HTR-8/SVneo (cell line): ENCODE measurements at places on chromosomes 4 and X.

- DNase-seq, result no peak
These were observed 193.0 kb upstream of the LCORL start for GRCh38 chr4:18214411-18215055.

DNA sequence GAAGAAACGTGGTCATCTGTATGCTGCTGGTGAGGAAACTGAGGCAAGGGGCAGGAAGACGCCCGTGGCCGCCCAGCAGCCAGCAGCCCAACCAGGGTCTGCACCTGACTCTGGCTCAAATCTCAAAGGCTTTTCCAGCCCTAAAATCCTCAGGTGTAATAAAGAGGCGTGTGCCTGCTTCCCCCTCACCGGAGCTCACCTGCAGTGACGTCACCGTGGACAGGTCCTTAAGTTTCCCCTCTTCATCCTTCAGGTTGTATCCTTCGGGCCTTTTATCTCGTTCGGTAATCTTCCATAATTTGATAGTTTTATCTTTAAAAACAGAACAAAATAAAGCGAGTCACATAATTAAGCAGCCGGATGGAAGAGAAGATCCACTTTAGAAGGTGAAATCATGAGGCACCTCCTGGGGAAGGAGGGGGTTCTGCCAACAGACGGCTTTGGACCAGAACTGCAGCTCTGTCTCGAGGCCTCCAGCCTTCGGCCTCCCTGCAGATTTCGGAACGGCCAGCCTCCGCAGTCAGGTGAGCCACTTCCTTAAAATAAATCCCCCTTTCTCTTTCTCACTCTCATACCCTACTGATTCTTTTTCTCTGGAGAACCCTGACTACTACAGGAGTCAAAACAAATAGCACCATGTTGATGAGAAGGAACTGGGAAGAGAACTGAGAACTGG, 96.7 kb downstream of the PPP2R2C start:
- no peak for DNase-seq

- DNase-seq, result no peak
These were observed 78.4 kb downstream of the CCNG2 start for GRCh38 chr4:77235289-77235854.

- no peak for DNase-seq
These were observed 78.5 kb downstream of the SCLT1 start for GRCh38 chr4:129014566-129015509.

- no peak for DNase-seq
These were observed 21.0 kb downstream of the MAN2B2 start for GRCh38 chr4:6595897-6596537.

GRCh38 chr4:26174027-26174426, 146.8 kb upstream of the RBPJ start:
- no peak for DNase-seq

- DNase-seq, result no peak
These were observed 12.9 kb downstream of the PALLD start for GRCh38 chr4:168509786-168510185.

GRCh38 chr4:48047896-48048295, 31.3 kb downstream of the NIPAL1 start:
- DNase-seq, result no peak

- DNase-seq, result no peak
These were observed 34.0 kb downstream of the UTP14A start for GRCh38 chrX:129939986-129940385.

DNA sequence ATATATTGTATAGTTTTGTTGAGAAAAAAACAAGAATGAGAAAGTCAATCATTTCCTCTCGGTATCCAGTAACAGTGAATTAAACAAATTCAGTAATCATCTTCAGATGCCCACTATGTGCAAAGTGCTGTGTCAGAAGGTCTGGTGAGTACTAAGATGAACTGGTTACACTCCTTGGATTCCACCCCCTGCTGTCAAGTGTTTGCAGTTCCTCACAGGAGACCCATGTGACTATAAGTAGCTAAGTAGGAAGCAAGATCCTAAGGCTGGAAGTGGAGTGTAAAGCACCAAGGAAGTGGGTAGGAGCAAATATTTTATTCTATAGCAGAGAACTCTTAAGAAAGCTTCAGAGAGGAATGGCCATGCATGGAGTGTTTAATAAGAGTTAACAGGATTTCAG, 73.6 kb downstream of the SNX25 start:
- no peak for DNase-seq

- no peak for DNase-seq
These were observed 94.2 kb downstream of the CBLL2 start for GRCh38 chrX:22366906-22367305.

- no peak for DNase-seq
These were observed 14.4 kb downstream of the CCDC110 start for GRCh38 chr4:185457136-185457535.

- DNase-seq, result no peak
These were observed 20.6 kb downstream of the FAM47E start for GRCh38 chr4:76272073-76272472.

DNA sequence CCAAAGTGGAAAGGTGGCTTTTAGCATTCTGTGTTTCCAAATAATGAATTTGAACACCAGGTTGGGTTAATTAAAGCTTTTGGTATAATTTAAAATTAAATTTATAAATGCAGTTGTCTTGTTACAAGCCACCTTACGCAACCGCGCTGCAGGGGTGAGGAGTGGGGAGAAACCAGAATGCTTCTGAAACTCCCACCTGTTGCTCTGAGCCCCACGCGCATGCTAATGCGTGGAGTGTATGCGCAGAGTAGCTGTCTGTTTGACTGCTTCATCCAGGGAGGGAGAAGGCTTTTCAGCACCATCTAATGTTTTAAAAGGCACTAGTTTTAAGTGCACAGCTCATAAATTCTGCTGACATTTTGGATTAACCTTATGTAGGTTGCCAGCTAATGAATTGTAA, 12.5 kb downstream of the OGT start:
- no peak for DNase-seq

DNA sequence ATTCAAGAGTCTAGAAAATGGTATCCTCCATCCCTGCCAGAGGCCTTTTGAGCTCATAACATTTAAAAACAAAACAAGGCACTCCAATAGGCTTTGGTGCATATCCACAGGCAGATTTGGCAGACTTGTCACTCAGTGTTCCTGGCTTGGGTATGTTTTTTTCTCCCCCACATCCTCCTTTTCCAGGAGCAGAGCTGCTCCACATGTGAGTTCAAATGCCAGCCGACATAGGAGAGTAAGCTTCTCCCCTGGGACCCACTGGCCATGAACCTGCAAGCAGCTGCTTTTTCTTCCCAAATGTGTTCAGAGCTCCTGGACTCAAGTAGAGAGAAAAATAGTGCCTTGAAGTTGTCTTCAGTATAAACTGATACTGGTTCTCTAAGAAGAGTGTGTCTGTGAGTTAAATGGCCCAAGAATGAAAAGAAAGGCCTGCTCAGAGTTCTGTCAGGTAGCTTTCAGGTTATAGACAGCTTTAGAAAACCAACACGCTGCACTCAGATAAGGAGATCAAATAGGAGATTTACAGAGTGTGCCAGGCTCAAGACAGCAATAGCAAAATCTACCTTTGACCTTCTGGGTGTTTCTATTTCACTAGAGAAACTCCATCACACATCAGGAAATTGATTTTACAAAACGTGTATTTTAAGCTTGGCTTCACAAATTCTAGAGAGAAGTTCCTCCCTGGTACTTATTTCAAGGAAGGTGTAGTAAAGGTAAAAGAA, 162.5 kb upstream of the GALNT7 start:
- no peak for DNase-seq

GRCh38 chr4:122831515-122832196, 5.0 kb downstream of the FGF2 start:
- DNase-seq, result no peak

DNA sequence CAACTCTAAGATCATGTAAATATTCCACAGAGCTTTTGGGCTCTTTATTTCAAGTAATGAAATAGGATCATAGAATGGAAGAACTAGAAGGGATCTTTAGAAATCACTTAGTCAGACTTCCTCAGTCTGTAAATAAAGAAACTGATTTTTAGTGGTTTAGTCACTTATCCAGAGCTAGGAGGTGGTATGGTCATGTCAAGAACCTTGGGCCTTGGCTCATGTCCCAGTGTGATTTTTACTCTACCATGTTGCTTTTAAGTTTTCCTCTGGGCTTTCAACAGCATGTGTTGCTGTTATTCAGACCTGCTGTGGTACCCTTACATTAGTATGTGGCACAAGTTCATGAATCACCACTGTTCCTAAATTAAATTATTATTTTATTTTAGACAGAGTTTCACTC, 184.9 kb downstream of the FRAS1 start:
- DNase-seq, result no peak

DNA sequence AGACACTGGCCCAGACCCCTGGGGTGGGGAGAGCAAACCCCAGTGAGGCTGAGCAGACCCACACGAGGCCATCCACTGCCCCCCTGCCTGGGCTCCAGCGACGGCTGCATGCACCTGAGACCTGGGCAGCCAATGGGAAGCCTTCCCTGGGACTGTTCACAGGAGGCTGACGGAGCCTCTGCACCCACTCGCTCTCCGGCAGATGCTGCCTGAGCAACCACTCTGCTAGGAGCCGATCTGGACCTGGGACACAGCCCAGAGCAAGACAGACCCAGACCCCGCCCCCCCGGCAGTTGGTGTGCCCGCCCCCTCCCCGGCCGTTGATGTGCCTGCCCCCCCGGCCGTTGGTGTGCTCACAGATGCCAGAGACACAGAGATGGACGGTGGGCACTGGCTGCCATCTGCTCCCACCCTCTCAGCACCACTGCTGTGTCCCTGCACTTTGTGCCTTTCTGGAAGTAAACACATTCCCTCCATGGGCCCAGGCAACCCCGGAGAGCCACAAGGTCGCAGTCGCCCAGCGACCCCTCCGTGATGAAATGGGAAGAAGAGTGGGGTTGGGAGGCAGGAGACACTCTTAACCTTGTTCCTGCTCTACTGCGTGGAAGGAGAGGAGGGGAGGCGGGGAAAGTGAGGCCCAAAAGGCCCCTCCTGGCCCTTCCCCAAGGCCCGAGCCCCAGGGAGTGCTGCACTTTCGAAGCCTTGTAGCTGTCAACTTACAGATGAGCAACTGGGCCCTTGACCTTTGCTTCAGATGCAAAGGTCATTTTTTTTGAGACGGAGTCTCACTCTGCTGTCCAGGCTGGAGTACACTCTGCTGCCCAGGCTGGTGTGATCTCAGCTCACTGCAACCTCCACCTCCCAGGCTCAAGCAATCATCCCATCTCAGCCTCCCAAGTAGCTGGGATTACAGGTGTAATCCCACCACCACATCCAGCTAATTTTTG, 62.0 kb downstream of the ZFYVE28 start:
- DNase-seq, result no peak

DNA sequence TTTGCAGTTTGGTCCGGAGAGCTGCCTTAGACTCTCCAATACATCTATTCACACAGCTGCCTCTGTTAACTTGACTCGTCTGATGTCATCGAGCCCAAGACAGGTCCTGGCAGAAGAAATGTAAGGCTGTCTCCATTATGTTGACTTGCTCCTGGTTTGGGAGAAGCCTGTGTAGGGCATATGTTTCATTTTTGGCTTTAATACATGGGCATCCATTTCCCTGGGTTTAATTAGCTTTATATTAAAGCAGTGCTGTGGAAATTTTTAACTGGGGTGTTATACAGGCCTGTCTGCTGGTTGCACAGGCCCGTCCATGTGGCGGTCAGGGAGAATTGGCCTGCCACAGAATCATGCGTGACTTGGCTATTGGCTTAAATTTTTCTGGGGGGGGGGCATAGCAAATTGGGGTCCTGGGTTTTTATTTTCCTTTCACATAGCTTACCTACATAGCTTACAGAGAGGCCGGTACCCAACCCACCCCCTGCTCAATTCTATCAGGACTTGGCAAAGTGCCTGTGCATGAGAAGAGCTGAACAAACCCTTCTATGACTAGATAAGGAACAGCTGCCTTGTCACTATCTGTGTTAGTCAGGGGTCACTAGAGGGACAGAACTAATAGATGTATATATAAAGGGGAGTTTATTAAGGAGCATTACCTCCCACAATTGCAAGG, 123.5 kb upstream of the WDR1 start:
- no peak for DNase-seq

- no peak for DNase-seq
These were observed 614.5 kb downstream of the TMA16 start for GRCh38 chr4:164108971-164109370.

DNA sequence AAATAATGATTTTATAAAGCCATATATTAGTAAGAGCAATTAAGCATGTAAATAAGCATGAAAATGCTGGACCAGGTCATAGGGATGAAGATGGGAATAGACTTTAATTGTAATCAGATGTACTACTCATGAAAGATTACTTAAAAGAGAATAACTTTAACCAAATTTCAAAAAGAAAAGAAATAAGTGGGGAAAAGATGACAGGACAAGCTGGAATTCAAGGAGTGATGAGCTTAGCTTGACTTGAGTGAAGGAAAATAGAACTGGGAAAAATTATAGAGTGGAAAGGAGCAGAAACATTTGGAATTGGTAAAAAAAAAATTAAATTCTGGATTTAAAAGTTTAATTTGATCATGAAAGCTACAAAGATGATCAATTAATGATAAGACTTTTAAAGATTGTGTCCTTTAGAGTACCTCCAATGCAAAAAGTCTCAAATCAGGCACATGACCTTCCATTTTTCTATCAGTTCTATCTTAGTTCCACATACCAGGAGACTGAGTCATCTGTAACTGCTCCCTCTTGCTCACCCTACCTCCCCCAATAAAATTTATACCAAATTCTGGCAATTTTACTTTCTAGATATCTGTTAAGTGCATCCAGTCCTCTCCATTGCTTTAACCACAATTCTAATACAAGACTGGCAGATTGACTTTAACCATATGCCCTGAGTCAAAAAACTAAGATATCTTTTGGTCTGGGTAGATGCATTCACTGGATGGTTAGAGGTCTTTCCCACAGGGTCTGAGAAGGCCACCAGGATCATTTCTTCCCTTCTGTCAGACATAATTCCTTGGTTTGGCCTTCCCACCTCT, 56.4 kb upstream of the SLIT2 start:
- no peak for DNase-seq

GRCh38 chr4:183468210-183469095, 24.0 kb downstream of the CDKN2AIP start:
- DNase-seq, result no peak

DNA sequence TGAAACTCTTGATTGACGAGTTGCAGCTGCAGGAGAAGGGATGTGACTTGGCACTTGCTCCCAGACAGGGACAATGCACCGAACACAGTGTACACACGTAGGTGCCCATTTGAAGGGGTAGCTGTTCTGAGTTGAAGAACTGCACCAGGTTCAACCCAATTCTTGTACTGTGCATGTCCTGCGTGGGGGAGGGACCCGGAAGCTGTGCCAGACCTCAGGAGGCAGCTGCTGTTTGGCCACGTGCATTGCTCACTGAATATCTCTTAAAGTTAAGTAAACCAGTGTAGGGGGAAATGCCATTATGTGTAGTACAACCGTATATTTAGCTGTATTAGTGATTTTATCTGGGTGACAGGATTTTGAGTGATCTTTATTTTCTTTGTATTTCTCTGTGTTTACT, 12.0 kb upstream of the RBBP7 start:
- DNase-seq, result no peak

GRCh38 chr4:112938461-112939058, 110.9 kb upstream of the ANK2 start:
- DNase-seq, result peak; percentile 19

- DNase-seq, result no peak
These were observed 222.3 kb upstream of the HS3ST1 start for GRCh38 chr4:11650801-11651596.

GRCh38 chrX:77060572-77060971, 386.6 kb upstream of the FGF16 start:
- no peak for DNase-seq

- no peak for DNase-seq
These were observed 71.7 kb downstream of the YIPF6 start for GRCh38 chrX:68570598-68570997.

- no peak for DNase-seq
These were observed 5.9 kb upstream of the PGK1 start for GRCh38 chrX:78098108-78098507.
